ENCODE measurements at places on chromosomes 1 and 21.

DNA sequence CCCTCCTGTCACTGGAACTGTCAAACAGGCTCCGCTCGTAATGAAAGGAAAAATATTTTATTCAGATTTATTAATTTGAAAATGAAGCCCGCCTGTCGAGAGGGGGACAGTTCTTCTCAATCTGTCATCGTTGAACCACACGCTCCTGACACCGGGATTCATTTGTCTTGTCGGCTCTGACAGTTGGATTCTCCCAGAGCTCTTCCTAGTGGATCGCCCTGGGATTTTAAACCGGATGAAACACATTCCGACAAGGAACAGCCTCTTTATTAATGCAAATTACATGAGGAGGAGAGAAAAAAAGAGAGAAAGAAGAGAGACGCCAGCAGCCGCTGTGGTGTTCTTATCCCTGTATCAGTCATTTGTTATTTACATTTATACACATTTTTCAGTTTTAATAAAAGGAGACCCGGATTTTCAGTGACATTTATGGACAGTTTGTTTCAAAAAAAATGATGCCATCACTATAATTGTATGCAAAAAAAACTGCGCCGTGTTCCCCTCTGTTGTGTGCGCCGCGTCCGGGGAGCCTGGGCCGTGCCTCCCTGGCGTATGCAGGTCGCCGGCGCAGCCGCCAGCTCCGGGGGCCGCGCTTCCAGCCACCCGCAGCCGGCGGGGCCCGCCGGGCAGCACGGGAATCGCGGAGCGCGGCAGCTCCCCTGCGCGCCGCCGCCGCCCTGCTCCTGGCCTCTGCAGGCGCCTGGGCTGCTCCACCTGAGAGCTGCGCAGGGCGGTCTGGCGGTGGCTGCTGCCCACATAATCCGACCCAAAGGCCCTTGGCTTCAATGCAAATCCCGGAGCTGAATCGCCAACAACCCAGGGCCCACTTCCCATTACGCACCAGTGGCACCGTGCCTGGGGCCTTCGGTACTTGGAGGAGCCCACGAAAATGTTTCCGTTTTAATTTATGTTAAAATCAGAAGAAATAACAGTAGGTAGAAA is 237.9 kb upstream of the PBX1 start:
- DNase-seq = no peak

- DNase-seq = peak; percentile 21
Measured at GRCh38 chr1:197145446-197146024, 934 bp downstream of the ASPM start.

DNA sequence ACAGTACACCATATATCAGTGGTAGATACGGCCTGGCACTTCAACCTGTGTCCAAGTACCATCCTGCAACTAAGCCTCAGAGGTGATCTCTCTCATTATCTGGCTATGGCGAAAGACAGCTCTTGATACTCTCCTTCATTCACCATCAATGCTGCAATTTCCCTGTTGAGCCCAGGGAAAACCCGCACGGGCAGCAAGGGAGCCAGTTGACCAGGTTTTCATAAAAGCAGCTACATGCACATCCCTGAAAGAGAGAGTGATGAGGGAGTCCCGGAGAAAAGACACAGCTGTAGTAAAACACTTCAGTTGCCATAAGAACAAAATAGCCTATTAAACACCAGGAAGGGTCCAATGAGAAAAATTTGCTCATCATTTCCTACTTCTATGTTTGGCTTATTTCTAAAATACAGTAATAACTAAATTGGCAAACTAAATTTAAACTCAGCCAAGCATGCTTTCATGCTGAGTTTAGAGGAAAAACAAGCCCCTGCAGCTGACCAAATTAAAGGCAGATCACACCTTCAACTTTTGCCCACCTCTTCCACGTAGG is 68.3 kb downstream of the CAPZB start:
- no peak for DNase-seq

DNA sequence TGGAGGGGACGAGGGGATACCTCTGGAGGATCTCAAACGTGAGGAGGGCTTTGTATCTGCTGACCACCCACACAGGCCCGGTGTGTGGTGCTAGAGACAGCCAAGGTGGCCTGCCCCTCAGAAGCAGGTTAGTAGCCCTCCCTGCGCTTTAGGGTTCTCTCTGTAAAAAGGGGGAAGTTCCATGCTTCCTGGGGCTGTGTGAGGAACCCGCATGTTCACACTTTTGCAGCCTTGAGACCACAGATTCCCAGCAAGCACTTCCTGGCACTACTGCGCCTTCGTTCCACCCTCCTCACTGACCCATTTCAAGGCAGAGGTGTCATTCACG is 7.9 kb upstream of the GUCA2B start:
- no peak for DNase-seq
